Effector CD4-positive, alpha-beta T cell (primary cell): ENCODE measurements at places on chromosomes 5 and 9.
A peak's percentile ranks its signal among the peaks of the same experiment; 100 is the strongest.

DNA sequence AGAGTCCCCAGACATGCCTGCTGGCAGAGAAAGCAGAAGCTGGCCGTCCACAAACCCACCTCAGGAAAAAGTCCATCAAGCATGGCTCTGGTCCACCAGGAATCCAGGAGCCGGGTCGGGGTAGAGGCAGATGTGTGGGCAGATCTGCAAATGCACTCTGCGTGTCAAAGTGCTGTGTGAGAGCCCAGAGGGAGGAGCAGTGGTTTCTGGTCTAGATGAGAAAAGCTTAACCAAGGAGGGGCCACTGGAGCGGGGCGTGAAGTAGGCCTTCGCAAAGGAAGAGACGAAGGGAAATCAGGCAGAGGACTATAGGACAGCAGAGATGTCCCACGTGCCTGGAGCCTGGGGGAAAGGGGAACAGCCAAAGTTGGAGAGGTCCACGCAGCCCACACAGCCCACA is 40.0 kb downstream of the TTLL11 start:
- no peak for DNase-seq

- no peak for DNase-seq
Measured at GRCh38 chr5:2029206-2029605, 146.5 kb upstream of the IRX4 start.

DNA sequence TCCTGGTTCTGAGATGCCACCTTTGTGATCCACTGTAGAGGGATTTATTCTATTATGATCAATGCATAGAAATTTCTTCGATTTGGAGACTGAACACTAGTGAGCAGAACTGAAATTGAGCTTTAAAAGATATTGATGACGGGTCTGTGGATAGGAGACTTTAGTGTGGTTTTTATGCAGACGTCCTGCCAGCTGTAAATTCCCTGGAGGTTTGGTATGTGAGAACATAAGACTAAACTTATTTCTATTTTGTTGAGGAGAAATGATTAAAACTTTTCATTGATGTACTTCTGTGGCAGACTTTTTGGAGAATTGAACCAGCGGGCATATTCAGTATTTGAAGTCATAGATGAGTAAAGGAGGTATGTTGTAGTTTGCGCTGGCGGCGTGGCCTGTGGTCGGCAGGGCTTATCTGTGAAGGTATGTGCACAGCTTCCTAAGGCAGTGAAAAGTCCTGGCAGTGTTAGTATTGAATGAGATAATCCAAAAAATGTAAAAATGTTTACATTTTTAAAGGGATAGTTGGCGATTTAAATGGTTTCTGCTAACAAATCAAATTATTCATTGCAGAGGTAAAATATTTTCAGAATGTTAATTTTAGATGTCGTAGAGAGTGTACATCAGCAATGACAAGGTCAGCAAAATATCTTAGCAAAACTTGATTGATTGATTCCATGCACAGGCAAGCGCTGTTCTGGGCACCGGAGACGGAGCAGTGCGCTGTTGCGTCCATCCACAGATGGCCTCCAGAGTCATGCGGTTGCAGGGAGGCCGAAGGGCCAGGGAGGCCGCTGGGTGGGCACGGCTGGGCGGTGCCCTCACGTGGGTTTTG is 20.4 kb downstream of the TENT4A start:
- no peak for DNase-seq

DNA sequence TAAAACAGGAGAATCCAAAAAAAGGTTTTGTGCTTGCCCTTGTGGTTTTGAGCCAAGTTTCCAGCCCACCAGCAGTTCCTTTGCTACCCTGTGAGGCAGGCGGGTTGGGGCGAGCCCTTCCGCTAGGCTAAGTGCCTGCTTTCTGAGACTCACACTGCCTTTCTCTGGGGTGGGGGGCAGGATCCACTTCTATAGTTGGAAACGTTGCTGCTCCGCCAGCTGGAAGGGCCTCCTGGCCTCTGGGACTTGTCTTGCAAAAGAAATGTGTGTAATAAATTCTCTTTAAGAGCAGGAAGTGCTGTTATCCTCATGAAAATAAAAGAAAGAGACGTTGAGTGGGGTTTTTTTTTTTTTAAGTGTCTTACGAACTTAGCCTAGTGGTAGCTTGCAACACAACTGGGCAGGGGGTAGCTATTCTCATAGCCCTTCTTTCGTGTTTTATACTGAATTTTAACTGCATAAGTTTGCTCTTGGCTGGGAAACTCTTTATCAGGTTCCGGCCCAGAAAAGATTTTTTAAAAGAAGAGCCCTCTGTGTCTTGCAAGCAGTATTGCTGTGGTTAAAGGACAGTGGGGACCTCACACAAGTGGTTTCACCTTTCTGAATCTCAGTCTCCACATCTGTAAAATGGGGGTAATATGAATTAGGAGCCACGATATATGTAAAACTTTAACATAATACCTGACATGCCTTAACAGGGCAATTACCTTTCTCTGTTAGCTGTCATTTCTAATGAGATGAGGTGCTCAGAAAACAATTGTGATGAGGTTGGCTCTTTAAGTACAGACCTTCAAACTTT is 19.8 kb downstream of the JADE2 start:
- no peak for DNase-seq

DNA sequence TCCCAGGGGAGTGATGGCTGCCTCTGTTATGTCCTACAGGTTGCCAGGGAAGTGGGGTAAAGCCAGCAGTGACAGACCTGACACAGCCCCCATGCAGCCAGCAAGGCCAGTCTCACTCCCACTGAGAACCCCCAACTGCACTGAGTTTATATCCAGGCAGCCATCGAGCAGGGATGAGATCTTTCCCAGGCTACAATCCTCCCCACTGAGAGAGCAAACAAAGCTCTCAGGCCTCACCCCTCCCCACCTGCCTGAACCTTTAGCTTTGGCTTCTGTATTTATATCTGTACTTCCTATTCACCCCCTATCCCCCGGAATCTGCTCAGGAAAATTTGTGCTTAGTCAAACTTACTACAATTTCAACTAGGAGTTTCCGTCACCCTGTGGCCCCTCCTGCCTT is 284.1 kb downstream of the FAM170A start:
- no peak for DNase-seq

DNA sequence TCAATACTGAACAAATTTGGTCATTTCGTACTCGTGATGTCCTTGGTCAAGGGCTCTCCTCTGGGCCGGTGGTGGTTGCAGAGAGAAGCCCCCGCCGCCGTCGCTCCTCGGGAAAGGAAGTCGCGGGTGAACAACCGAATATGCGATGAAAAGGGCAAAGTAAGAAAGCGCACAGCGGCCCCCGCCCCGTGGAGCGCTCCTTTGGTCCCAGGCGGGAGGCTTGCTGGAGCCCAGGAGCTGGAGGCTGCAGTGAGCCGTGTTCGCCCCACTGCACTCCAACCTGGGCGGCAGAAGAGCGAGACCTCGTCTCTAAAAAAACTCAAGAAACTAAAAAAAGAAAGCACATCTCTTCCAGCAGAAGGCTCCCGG is 108.4 kb upstream of the LARP1 start:
- no peak for DNase-seq

- DNase-seq = peak; percentile 80
Measured at GRCh38 chr5:65721720-65722574, at the start of the genes NLN and SGTB. TSS of gene NLN (plus strand) at chr5:65722205. CDS start at chr5:65722374, 169 bp downstream. TSS of gene SGTB (minus strand) at chr5:65722109. CDS start at chr5:65720807, 1,302 bp downstream.

DNA sequence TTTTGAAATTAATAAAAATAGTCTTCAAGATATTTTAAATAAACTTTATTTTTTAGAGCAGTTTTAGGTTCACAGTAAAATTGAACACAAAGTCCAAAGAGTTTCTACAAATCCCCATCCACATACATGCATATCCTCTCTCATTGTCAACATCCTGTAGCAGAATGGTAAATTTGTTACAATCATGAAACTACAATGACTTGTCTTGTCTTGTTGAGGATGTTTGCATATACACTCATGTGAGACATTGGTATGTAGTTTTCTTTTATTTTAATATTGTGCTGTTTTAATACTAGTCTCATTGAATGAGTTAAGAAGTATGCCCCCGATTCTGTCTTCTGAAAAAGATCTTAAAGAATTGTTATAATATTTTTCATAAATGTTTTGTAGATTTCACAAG is 447.0 kb upstream of the EDIL3 start:
- no peak for DNase-seq

GRCh38 chr5:14374100-14374499 is 207.5 kb upstream of the OTULINL start:
- no peak for DNase-seq

- no peak for DNase-seq
Measured at GRCh38 chr5:152813526-152813925, 408.4 kb upstream of the NMUR2 start.

- DNase-seq = no peak
Measured at GRCh38 chr9:6644346-6645104, 1.0 kb downstream of the GLDC start.

- DNase-seq = no peak
Measured at GRCh38 chr5:45417285-45417998, 278.7 kb downstream of the HCN1 start.

DNA sequence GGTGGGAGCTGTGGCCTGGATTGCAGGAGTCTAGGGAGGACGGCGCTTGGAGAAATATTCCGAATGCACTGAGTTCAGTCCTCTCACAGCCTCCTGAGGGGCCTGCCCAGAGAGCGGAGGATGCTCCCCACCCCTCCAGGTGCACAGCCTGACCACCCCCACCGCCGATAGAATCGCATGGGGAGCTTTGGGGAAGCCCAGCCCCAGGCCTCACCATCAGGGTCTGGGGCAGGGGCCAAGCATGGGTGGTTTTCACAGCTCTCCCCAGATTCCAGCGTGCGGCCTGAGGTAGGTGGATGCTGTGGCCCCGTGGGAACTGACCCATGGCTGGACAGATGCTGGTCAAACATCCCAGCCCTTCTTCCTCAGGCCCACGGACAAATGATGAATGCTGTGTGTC is 79.9 kb upstream of the OLFM1 start:
- DNase-seq = no peak

GRCh38 chr9:13267743-13268142 is 11.7 kb downstream of the MPDZ start:
- no peak for DNase-seq

- DNase-seq = no peak
Measured at GRCh38 chr5:140242099-140242498, 60.8 kb downstream of the PFDN1 start.

DNA sequence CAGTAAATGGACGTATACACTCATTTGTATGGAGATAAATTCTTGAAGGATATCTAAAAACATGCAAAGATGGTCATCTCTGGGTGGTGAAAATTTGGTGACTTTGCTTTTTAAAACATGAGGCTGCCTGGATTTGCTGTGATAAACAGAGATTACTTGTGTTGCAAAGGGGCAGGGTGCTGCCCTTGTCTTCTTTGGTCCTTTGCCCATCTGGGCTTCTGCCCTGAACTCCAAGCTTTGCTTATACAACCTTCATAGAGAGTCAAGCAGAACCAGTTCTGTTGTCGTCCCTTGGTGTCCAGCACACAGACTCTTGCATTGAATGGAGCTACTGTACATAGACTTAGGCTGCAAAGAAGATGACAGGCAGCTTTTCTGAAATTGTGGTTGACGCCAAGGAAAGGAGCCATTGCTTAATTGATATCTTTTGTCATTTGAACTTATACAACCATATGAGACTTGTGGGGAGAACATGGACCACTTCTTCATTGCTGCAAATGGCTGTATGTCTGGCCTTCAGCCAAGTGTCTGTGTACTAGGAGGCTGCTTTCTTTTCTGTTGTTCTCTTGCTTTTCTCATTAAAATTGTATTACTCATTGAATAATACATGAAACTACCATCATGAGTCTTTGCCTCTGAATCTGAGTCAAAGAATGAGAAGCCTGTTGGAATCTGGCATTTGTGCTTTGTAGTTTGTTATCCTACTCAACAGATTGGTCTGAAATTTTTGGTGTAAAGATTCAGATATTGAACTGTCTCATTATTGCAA is 152.5 kb downstream of the DMRT2 start:
- no peak for DNase-seq

DNA sequence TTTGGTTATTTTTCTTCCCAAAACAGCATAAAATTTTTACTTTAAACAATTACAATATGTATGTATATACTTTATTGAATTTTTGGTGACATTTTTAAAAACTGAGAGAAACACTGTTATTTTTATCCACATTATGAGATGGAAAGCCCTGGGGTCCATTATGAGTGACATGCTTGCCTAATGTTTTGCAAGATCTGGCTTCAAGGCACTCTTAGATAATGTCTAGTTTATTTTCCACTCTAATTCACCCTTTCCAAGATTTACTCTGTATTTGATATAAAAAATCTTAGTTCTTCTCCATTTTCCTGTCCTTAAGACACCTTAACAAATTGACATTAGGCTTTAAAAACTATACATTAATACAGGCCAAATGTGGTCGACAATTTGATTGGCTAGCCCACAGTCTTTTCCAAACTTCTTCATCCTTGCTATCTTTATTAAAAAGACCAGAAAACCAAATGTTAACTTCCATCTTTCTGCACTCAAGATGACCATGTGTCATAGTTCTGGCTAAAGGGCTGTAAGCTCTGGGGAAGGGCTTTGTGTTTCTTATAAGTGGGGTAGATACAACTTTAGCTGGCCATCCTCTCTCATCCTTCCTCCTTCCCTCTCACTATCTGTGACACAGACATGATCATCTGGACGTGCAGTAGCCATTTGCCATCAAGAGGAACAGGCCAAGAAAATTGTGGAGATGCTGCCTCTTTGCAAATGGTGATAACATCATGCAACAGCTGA is 561.1 kb downstream of the PDE4D start:
- no peak for DNase-seq

GRCh38 chr5:64680289-64680688 is 10.0 kb upstream of the SHISAL2B start:
- DNase-seq = no peak

DNA sequence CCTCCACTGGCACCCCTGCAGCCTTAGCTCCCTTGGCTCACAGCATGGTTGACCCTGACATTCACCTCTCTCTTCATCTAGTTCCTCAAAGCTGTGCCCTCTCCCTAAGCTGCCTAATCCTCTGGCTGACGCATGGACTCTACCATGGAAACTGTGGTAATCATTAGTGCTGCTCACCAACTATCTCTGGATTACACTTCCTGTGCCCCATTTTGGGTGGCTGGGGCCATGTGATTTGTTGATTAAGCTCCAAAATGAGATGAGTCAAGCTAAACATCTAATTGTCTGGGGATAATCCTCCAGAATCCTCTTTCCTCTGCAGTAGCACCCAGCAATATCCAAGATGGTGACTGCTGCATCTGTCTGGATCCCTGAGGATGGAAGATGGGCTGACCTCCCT is 264.4 kb downstream of the SH3GL2 start:
- DNase-seq = no peak

- DNase-seq = no peak
Measured at GRCh38 chr9:71647094-71647591, 121.2 kb downstream of the CEMIP2 start.

GRCh38 chr5:133825631-133826289 is 142.7 kb downstream of the C5orf15 start:
- no peak for DNase-seq

- DNase-seq = no peak
Measured at GRCh38 chr5:119895066-119895465, 265.7 kb downstream of the FAM170A start.

DNA sequence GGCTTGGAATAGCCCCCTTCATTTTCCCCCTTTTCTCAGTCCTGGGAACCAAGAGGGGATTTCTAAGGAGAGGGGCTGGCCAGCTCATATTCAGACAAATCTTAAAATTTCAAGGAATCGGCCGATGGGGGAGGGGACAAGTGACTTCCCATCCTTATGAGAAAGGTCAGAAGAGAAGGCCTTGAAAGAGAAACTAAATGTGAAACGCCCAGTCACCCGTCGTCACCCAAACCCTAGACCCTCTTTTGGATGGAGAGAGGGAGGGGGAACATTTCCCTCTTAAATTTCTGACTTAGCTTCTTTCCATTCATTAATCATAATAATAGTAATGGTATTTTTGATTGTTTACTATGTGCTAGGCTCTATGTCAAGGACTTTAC is 850 bp upstream of the CCL19 start:
- no peak for DNase-seq

- no peak for DNase-seq
Measured at GRCh38 chr9:107465467-107466451, 23.8 kb downstream of the KLF4 start.

GRCh38 chr9:131530546-131530919 is 530 bp downstream of the UCK1 start:
- no peak for DNase-seq
